ENCODE measurements at places on chromosomes 12 and 14.

GRCh38 chr12:16285586-16285985, 8.1 kb upstream of the SLC15A5 start:
- no peak for DNase-seq

DNA sequence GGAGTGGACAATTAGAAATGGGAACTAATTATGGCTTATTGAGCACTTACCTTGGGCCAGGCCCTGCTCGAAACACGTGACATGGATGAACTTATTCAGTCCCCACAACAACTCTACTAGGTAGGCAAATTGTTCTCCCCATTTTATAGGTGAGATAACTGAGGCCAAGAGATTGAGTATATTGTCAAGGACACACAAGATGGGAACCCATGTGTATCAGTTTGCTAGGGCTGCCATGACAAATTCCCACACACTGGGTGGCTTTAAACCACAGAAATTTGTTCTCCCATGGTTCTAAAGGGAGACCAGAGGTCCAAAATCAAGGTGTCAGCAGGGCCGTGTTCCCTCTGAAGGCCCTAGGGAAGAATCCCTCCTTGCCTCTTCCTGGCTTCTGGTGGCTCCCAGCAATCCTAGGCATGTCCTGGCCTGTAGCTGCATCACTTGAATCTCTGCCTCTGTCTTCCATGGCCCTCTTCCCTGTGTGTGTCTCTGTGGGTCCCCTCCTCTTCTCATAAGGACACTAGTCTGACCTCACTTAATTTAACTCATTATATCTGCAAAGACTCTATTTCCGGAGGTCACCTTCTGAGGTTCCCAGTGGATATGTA, 128.8 kb downstream of the CHST11 start:
- DNase-seq: no peak

DNA sequence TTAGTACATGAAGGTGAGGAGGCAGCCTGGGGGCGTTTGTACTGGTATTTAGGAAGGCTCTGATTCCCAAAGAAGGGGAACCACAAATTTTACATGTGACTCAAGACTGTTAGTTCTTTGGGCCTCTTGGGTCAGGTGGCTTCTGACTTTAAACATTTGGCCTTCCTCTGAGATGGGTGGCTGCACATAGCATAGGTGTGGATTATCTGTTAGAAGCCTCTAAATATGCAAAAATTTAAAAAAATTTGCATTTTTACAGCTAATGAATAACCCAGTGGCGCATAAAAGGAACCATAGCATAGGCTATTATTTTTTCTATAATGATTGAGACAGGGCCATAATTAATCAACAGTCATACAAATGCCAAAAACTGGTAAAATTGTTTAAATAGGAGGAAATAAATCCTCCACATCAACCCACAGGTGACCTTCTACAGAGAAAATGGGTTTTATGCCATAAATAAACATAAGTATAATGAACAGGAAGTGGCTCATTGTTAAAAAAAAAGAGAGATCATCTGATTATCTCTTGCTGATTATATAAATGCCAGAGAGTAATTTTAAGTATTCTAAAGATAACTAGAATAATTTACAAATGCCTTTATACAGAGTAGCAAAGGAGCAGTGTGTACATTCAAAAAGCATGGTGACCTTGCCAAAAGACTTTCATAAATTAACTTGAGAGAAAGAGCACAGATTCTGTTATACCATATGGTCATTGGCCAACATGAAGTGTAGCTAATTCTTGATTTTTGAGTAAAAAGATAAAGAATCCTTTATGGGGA, 284.2 kb upstream of the ATP2B1 start:
- DNase-seq: no peak

GRCh38 chr12:130463818-130464670, 126.4 kb downstream of the PIWIL1 start:
- DNase-seq: no peak

- DNase-seq: no peak
Measured at GRCh38 chr12:95988506-95989275, 7.5 kb downstream of the HAL start.

DNA sequence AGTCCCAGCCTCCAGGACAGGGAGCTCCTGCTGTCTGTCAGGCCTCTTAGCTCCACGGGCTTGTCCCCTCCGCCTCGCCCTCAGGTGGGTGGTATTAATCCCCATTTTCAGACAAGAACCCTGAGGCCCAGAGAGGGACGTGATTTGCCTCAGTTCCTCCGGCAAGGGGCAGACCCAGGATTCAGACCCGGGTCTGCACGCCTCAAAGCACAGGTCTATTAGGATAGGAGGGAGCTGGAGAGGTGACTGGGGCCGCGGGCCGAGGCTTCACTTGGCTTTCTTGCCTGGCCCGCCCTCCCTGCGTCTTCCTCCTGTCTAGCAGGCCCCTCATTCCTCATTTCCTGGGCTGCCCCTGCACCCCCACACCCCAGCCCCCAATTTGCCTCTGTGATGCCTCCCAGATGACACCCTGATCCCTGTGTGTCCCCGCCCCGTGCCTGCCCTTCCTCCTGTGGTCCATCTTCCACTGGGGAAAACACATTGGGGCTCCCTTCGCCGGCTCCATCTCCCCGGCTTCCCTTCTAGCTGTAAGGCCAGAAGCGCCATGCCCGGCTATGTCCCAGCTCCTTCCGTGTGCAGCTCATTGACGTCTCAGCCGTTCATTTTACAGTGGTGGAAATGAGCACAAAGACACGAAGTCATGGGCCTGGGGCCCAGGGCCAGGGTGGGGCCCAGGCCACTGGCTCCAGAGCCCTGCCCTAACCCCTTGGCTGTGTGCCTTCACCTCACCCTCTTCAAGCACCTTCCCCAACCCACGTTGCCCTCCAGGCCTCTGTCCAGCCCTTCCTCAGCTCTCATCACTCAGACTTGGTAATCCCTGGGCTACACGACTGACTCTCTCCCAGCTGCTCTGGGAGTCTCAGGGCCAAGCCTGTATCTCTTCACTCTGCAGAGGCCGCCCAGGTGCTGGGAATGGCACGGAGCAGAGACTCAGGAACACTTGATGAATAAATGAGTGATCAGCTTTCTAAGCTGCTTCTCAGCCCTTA, 15.5 kb upstream of the CYP46A1 start:
- DNase-seq: no peak

DNA sequence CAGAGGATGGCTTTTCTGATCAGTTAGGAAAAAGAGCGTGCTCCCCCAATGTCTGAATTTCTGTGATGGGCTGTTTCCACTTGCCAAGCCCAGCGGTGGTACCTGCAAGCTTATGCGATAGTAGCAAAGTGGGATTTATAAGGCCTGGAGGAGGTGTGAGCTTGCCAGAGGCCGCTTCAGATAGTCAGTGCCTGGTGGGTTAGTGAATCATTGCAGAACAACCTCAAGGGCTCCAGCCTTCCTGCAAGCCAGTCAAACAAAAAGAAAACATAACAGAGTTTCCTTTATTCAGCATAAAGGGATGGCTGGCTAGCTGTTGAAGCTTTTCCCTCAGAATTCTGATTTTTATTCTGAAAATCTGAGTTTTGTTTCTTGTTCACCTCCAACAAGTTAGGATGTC, 7.6 kb upstream of the BMP4 start:
- DNase-seq: no peak

- no peak for DNase-seq
Measured at GRCh38 chr12:87849074-87849473, 180.1 kb downstream of the C12orf50 start.

DNA sequence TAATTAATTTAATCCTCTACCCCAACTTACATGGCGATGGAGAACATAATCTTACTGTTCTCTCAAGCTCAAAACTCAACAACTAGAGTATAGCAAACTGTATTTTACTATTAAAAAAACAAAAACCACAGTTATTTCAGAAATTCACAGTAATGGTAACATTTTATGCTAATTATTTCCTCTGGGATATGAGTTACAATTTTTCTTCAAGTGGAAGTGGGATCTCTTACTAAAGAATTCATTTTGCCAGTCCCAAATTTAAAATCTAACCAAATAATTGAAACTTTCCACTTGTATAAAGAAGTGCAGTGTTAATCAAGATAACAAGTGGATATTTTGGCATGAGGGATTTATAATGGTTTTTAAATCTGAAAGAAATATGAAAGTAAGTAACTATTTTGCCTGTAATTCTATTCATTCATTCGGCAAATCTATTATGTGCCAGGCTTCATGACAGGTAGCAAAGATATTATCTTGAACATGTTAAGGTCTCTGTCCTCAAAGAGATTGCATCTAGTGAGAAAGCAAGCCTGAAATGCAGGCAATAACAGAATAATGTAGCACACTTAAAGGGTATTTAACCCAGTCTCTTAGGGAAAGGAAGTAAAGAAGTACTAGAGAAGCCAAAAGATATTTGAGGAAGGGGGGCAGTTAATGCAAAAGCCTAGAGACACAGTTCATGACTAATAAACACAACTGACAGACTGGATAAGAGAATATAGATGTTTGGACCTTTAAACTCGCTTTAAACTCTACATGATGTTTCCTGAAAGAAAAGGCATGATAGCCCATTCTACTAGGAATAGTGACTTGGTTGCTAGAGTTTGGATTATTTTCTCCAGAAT, 44.0 kb downstream of the TAOK3 start:
- DNase-seq: no peak

DNA sequence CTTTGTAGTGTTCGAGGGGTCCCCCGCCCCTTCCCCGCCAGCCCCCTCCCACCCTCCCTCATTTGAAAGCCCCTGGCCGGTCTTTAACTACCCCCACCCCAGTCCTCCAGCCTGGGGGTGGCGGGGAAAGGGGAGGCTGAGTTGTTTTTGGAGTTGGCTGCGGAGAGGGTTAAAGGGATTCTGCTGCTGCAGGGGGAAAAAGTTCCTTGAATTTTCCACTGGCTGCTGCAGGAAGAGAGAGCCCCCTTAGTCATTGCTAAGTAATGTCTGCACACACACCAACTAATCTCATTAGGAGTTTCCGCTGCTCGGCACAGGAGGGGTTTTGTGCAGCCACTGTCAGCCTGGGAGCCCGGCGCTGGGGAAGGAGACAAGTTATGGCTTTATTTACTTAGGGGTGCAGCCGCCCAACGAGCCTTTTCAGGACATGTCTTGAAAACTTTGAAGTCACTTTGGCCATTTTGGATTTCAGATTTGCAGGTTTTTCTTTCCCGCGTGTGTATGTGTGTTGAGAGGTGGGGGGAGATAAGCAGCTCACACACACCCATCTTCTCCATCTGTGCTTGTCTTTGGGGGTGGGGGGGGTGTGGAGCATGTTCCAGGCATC, 1.8 kb downstream of the ELK3 start:
- DNase-seq: no peak

DNA sequence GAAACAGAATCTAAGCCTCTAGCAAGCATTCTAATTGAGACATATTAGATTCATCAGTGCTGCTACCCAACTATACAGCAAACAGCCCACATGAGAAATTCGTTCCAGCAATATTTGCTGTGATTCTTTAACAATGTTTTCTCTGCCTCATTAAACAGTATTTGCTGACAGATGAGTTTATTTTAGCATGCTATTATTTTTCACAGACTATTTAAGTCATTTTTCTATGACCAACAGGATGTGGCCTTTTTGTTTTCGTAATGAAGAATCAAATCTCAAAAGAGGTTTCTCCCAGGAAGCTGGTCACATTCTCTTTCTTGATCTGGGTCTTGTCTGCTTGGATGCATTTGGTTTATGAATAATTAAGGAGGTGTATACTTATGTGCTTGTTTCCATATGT, 23.2 kb upstream of the SERPINA12 start:
- no peak for DNase-seq

DNA sequence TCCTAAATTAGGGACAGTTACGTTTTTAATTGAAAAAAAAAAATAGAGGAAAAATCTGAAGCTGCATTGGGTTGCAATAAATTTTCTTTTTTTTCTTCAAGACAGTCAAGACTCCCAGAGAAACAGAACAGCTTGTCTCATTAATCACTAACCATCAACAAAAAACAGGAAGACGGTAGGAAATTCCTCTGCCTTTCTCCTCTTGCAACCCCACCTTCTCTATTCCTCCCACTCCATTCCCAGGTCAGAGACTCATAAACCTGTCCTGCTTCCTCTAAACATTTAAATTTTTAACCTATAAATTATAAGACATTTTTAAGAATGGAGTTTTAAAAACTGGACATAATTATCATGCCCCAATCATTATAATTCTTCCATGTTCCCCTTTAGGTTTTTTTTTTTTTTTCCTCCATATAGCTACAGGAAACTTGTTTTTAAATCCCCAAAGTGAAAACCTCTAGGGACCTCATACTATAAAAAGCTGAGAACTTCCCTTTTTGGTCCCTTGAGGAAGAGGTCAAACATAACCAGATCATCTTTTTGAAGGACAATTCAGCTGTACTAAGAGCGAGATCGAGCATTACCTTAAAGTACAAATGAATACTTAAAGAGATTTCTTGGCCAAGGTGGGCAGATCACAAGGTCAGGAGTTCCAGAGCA, 36.0 kb downstream of the CPM start:
- no peak for DNase-seq
